ENCODE measurements at places on chromosomes 5 and 9.

GRCh38 chr9:34505370-34506120, 17.2 kb downstream of the ENHO start:
- no peak for DNase-seq

DNA sequence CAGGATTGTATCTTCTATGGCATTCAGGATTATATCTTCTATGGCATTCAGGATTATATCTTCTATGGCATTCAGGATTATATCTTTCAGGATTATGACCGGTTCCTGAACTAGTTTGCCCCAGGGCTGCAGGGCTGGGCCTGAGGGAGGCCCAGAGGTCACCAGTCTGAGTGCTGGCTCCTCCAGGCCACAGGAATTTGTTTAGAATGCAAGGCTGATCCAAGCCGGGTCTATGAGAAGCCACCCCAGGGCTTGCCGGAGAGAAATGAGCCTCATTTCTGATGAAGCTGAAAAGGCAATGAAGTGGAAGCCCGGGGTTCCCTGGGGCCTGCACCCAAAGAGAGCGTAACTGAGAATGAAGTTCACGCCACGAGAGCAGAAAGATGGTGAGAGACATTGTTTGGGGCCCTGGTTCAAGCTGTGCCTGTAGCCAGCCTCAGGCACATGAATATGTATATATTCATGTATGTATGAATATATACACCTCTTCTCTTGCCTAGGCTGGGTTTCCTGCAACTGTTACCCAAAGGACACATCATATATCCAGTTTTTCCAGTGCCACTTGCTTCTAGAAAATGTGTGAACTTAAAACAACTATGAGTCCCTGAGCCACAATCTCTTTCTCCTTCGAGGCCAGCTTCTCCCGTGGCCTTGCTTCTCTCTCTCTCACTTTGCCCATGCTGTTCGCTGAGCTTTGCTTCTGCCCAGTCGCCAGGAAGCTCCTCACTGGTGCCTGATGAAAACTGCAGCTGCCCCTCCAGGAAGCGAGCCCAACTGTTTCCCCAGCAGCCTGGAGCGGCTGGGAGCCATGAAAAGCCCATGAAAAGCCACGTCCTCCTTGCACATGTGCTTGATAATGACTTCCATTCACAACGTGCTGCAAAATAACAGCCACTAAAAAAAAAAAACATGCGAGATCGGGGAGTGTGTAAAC, 62.3 kb downstream of the GTF3C4 start:
- peak; percentile 42 for DNase-seq

- DNase-seq: peak; percentile 52
Observed at GRCh38 chr9:131111186-131111853, 14.1 kb upstream of the NUP214 start.

GRCh38 chr5:135545099-135545498, 9.3 kb upstream of the NEUROG1 start:
- DNase-seq: no peak

GRCh38 chr9:124975131-124975530, 34.2 kb upstream of the GOLGA1 start:
- peak; percentile 17 for DNase-seq

DNA sequence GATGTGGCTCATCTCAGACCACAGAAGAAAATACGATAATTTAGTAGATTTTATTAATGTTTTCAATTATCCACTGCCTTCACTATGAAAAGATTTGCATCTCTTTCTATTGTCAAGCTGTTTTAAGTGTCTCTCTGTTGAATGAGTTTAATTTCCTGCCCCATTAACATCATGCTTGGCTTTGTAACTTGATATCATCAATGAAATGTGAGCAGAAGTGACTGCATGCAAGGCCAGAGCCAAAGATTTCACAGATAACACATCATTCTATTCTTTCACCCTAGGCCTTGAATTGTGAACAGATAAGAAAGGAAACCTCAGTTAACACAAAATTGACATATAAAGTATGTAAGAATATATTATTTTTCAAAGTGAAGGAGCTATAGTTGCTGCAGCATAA, 986.4 kb upstream of the CDH18 start:
- no peak for DNase-seq

DNA sequence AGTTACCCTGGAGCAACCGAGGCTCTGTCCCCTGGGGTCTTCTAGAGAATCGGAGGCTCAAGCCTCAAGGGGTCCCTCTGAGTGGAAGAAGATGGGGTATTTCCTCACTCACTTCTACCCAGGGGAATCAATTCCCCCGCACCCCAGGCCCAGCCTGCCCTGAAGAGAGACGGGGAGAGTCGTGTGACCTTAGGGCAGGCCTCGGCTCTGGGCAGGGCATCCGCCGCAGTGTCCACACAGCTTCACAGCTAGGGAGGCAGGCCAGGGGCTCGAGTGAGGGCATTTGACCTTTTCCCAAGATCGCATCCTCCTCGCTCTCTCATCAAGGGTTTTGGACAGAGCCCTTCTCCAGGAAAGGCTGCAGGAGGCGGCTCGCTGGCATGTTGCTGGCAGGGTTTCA, 57.9 kb upstream of the CNOT6 start:
- DNase-seq: no peak

Data from EL (cell line).